ENCODE measurements at places on chromosomes 7 and 10.

DNA sequence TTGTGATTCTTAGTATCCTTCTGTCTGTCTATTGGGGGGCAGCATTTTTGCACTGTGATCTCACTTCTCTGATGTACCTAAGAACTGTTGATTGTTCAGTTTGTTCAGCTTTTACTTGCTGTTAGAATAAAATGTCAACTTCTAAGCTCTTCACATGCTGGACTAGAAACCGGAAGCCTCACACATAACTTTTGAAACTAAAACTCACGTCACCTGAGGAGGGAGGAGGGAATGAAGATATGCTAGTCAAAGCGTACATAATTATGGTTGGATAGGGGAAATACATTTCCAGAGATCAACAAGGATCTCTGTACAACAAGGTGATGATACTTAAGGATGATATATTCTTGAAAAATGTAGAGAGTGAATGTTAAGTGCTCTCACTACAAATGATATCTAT, 609.7 kb downstream of the INHBA start:
- DNase-seq = no peak

- DNase-seq = no peak
Measured at GRCh38 chr10:111732166-111732785, 451.3 kb downstream of the GPAM start.

DNA sequence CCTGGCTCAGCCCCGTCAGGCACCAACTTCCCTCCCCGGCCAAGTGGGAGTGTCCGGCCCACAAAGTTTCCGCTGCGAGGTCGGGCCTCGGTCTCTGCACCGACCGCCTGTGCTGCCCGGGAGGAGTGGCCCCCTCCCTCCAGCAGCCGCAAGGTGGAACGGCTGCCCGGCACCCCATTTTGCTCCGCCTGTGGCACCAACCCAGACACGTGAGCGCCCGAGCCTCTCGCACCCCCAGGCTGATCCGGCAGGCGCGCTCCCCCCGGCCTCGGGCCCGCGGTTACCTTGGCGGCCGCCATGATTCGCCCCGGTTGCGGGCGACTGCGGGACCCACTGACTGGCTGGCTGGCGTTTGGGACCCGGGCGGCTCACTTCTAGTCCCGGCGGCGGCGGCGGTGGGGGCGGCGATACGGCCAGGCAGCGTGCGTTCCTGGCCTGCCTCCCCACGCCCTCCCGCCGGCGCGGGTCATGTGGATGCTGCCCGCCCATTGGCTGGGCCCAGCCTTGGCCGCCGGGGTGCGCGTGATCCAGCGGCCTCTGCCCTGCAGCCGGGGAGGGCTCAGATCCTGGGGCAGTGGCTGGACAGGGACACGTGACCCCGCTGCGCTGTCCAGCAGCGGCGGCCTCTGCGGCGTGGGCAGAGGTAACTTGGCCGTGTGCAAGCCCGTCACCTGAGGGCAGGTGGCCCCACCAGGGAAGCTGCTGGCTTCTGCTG, at the start of gene SLC25A13:
SLC25A13 (minus strand) TSS at position 441 of the 715 bp plus-strand sequence; CDS start at position 299, 142 bp downstream.
- DNase-seq = peak; percentile 43

- DNase-seq = no peak
Measured at GRCh38 chr7:74222851-74223710, 13.3 kb downstream of the LAT2 start.

- no peak for DNase-seq
Measured at GRCh38 chr7:30027065-30027456, 559 bp upstream of the FKBP14 start.

GRCh38 chr10:60978287-60979115, 34.5 kb upstream of the RHOBTB1 start:
- no peak for DNase-seq

DNA sequence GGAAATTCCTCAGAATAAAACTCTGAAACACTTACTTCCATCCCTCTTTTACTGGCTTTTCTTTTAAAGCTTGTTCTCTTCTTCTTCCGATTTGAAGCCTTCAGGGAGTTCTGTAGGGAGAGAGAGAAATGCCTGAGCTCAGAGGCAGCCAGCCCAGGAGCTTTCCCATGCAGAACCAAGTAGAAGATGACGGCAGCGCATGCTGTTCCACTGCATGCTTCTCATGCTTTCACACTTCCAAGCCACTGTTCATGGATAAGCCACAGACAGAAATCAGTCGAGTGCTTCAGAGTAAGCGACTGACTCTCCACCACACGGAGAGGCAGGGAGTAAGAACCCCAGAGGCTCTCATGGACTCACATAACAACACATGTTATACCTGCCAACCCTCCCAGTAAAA, 237.3 kb downstream of the DGKI start:
- DNase-seq = no peak

DNA sequence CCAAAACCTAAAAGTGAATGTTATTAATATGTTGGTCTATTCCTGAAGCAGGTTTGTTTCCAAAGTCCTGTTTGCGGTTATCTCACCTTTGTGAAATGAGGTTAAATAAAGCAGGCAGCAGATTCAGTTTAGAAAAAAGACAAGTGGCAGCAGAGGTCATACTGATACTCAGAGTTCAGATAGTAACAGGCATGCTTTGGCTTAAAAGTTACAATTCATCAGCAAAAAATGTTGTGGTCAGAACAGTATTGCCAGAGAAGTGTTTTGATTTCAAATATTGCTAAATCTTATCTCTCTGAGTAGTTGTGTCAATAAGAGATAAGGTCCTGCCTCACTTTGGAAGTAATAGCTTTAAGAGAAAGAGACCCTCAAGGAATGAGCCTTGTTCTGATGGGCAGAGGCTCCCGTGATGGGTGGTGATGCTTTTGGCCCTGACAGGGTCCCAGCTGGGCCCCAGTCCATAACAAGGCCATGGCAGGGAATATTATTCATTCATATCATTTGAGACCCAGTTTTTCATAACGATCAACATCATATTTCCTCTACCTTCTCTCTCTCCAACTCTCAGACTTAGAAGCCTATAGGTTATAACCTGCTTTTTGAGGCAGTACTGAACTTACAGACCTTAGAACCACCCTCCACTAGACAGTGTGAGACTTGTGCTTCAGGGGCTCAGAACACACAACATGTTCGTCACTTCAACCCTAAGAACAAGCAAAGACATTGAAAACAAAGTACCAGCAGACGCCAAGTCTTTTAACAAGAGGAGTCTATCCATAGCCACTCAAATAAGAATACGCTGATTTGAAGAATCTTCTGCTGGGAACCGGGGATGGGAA, 58.5 kb upstream of the AHR start:
- DNase-seq = no peak

GRCh38 chr10:119398996-119399395, 143.5 kb downstream of the RGS10 start:
- DNase-seq = no peak

DNA sequence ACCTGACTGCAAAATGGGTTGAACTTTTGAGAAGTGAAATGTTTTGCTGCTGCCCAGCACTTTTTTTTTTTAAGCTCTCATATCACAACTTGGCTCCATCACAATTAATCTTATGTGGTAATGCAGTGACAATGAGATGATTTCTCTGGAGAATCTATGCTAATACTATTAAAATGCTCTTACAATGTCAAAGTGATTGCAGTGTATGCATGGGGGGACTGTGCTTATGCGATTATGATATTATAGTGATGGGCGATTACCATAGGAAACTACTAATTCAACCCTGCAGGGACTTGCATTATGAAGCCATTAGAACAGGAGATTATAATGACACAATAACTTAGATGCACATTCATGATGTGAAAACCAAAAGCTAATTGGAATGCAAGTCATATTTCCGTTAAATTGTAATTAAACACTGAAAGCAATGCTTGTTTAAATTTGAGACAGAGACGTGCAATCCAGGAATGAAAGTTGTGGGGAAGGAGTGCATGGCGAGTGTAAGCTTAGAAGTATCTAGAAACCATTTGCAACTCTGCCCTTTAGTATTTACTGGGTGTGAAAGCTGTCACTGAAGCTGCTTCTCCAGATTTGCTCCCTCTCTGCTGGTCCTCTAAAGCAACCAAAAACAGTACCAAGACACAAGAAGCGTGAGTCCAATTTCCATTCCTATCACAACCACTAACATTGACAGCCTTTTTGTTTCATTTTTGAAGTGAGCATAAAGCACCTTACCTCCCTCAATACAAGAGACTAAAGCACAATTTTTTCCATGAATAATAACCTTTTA, 21.6 kb downstream of the PTER start:
- DNase-seq = no peak

GRCh38 chr10:109889867-109890266, 33.4 kb downstream of the XPNPEP1 start:
- DNase-seq = no peak

DNA sequence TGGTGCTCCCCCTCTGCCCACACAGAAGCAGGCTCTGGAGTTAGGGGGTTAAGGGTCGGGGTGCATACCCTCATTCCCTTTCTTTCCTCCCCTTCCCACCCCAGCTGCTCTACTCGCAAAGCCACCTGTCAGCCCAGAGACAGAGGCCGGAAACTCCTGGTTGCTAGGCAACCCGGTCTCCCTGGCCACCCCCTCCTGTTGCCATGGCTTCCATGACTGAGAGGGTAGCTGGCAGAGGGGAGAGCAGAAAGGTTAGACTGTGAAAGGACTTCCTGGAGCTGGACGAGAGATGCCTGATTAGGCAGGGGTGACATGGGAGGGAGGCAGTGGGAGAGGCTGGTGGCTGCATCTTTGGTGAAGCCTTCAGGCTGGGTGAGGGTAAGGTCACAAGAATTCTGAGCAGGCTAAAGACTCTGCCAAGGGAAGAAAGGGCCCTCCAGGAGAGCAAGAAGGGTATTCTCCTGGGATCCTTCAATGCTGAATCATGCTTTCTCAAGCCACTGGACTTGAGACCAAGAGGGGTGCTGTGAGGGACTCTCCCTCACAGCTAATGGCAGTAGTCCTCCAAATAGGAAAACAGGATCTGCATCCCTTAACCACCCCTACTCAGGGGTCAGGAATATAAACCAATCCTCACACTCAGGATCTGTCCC, 5.4 kb downstream of the PSD start:
- DNase-seq = no peak

- no peak for DNase-seq
Measured at GRCh38 chr7:43760861-43761260, 2.4 kb downstream of the BLVRA start.

- no peak for DNase-seq
Measured at GRCh38 chr7:41319581-41319980, 383.3 kb downstream of the INHBA start.

- DNase-seq = no peak
Measured at GRCh38 chr10:102040305-102041050, 15.5 kb downstream of the ARMH3 start.

DNA sequence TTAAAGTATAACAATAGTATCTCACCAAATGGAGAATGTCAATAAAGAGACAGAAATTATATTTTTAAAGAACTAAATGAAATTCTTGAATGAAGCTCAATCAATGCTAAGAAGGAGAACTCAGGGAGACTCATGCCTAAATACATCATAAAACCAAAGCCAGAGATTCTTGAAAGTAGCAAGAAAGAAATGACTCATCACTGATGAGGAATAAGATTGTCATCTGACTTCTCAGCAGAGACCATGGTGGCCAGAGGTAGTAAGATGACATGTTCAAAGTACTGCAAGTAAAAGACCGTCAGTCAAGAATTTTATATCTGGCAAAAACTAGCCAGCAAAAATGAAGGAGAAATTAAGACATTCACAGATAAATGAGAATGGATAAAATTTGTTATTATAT, 399.0 kb downstream of the GRID1 start:
- no peak for DNase-seq

- no peak for DNase-seq
Measured at GRCh38 chr10:33095867-33096815, 138.1 kb upstream of the ITGB1 start.

- DNase-seq = no peak
Measured at GRCh38 chr10:72320676-72321247, 34.0 kb downstream of the DNAJB12 start.

GRCh38 chr10:67978749-67979148, 94.3 kb downstream of the SIRT1 start:
- no peak for DNase-seq
